ENCODE measurements at places on chromosomes 3 and 15. TPM values are rescaled to one million over a fixed set of nuclear protein-coding genes. Genes with fewer than 3 reads are reported as not detected.
A peak's percentile ranks its signal among the peaks of the same experiment; 100 is the strongest.

DNA sequence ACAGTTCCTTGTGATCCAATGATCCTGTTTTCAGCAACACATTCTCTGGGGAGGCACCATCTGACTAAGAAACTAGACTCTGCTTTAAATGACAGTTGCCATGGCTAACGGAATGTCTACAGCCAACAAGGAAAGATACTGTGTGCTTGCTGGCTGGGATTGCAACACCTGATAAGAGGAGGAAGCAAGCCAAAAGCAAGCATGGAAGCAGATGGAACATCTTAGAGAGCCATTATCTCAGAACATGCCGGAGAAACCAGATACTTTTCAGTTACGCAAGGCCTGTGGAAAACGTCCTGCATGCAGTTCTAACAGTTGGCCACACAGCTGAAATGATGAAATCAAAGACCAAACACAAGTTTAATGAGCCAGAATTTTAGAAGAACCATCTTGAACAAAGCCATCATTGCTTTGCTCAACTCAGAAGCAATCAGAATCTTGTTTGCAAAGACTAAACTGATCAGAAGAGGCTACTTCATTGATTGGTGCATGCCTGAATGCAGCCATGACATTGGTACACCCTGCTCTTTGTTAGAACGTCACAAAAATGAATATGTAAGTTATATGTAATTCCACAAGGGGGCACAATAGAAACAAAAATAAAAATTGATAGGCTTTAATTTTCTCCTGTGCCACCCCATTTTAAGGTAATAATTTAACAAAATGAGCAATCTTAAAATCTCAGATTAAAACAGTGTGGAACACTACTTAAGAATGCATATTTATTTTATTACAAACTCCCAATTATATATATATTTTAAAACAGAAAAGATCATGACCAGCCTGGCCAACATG is 50.8 kb downstream of the GXYLT2 start:
- peak; percentile 56 for DNase-seq

GRCh38 chr15:82649226-82649999 is 2.2 kb upstream of the CPEB1 start:
- DNase-seq = no peak

- no peak for DNase-seq
These were observed 34.6 kb upstream of the GOLGA8B start for GRCh38 chr15:34618073-34618472.

GRCh38 chr3:136690599-136690998 is 61.6 kb downstream of the STAG1 start:
- DNase-seq = no peak

DNA sequence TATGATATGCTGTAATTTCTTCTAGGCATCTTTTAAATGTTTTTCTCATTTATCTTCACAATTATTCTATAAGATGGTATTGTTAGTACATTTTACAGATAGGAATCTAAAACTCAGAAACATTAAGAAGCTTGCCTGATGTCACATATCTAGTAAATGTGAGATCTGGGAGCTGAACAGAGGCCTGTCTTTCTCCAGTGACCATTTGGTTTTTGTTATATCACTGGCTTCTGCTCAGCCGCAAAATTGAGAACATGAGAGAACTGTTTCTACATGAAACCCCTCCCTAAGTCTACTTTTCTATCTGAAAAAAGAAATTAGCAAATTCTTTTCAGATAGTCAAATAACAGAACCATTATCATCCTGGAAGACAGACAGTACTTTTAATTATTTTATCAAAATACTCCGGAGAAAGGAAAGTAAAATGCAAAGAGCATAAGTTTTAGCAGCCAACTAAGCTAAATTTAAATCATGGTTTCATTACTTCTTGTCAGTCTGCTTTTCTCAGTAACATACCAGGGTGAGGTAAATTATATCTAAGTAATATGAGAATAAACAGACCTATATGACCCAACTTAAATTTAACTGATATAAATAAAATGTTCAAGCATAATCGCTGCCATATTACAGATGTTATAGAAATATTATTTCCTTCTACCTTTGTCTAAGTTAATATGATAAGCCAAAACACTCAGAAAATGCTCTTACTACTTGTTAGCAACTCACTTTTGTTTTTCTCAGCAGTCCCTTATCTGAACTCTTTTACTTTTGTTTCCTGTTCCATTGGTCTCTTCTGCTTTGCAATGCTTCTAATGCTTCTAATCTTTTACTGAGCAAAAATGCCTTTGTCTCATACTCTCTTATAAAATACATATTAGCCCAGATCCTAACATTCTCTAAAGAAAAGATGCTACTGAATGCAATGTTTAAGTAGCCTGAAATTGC is 68.0 kb upstream of the MBNL1 start:
- DNase-seq = no peak

- DNase-seq = no peak
These were observed 27.8 kb upstream of the ITPKA start for GRCh38 chr15:41465822-41466421.

- DNase-seq = no peak
These were observed 160.9 kb downstream of the PLCL2 start for GRCh38 chr3:17045705-17046104.

GRCh38 chr3:59600631-59601030 is 550.8 kb upstream of the CFAP20DC start:
- no peak for DNase-seq

DNA sequence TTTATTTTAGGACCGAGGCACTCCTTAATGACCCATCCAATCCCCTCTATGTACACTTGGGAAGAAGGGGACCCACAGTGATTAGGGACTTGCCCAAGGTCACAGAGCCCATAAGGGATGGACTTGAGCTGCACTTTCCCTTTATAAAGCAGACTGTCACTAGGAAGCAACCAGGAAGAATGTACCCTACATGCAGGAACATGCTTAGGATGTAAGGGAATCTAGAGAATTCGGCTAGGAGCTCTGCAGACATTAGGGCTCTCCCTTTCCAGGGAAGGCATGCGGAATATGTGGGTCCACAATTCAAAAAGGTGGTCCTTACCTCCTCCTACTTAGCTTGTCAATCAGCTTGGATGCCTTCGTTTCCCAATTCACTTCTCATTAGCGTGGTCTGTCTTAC is 78.7 kb downstream of the TMEM266 start:
- no peak for DNase-seq

Gene GOLGA6A
- 0.38 TPM for total RNA-seq

Gene EFCAB12
- total RNA-seq = not detected

Gene IMPG2
- total RNA-seq = 0.83 TPM

Gene PAK6
- total RNA-seq = 3.3 TPM
